ENCODE measurements at places on chromosomes 4 and X.

DNA sequence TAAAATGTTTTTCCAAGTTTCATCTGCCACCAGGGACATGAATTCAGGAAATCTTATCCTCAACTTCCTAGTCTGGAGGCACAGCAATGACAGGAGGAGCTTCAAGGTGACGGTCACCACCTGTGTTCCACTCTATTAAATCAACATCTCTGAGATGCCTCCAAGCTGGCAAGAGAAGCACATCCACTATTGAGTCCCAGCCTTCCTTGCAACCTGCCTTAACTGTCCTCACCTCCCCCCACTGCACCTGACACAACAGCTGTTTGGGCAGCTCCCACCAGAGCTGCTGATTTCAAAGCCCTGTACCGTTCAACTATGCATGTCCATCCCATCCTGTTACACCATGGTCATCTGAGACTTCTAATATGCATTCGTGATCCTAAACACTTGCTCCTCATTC, 123.4 kb downstream of the COL25A1 start:
- DNase-seq: no peak

- DNase-seq: peak; percentile 16
Observed at GRCh38 chr4:163317110-163317509, 15.3 kb downstream of the NPY1R start.

DNA sequence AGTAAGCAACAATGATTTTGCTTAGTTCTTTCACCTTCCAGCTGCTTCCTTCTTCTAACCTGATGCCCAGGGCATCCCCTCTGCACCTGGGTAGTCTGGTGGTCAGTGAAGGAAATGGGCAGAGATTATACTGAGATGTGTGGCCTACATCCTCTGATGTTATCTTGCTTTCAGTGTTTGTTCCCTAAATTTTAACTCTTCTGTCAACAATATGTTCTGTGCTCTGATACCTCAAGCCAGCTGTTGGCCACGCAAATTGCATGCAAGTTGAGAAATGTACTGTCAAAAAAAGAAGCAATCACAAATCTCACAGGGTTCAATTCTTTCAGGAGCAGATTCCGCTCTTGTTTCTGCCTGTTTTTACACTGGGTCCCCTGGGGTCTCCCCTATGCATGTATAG, 73.8 kb downstream of the FBXW7 start:
- no peak for DNase-seq

DNA sequence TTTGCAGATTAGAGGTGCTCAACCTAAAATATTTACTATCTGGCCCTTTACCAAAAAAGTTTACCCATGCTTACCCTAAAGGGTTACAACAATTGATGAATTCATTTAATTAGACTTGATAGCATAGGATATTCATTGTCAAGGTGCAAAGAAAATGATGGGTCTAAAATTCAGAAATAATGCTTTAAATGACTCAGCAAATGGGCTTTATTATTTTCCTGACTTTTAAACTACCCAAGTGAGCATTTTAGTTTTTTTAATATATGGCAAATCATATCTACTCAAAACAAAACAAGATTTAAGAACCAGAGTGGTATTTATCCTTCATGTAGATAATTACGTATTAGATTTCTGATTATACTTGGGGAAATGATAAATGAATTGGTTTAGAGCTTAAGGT, 235.8 kb downstream of the DCLK2 start:
- DNase-seq: no peak

- no peak for DNase-seq
Observed at GRCh38 chr4:8028368-8028767, 88.7 kb upstream of the AFAP1 start.

DNA sequence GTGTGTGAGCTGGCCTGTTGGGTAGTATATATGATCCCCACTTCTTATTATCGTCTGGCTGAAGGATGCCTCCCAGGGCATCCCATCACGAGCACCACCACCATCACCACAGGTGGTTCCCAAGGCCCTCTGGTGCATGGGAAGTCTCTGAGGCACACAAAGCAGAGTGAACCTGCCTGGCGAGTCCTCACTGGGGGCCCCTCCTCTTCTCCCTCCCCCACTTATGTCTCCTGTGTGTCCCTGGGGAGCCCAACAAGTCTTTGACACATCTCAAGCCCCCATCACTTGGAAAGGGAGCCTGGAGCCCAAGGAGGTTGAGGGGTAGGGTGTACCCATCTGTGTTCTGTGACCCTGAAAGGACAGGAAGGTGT, 45.5 kb upstream of the NKX1-1 start:
- DNase-seq: no peak

DNA sequence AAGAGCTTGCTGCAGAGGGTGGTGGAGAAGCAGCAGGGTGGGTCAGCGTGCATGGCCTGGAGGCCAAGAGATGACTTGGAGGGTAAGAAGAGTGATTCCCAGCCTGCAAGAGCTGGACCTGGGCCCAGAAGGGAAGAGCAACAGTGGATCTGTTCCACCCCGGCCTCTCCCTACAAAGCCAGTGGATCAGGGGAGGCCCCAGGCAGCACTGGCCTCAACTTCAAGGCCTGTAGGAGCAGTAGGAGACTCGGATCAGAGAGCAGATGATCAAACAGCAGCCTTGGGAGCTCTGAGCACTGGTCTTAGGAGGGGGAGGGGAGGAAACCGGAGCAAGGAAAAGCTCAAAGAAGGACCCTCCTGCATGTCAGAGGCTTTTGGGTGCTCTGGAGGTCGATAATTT, 7.6 kb downstream of the L1CAM start:
- DNase-seq: no peak

- DNase-seq: no peak
Observed at GRCh38 chr4:110877778-110878370, 255.0 kb upstream of the PITX2 start.

- no peak for DNase-seq
Observed at GRCh38 chr4:80125252-80126177, 52.5 kb upstream of the ANTXR2 start.

GRCh38 chr4:164935363-164935762, 42.1 kb downstream of the TRIM61 start:
- DNase-seq: no peak
